ENCODE measurements at places on chromosomes 13 and 19.

GRCh38 chr19:10602330-10603083 lies 15.4 kb upstream of the AP1M2 start:
- DNase-seq, result peak; percentile 83

GRCh38 chr13:93941444-93941843 lies 538.0 kb downstream of the DCT start:
- DNase-seq, result no peak

DNA sequence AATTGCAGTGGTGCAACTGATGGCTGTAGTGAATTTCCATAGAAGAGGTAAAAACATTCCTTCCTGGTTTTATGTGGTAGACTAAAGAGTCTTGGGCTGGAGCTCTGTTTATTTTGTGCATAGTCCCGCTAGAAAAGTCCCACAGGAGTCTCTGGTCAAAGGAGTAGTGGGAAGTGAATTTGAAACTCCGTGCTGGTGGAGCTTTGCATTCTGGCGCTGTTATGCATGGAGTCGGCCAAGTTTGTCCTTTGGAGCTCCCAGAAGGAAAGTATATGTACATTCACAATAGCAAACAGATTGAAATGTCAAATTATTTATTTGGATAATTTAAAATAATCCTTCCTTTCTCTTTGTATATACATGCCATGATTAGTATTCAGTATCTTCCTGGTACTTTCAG lies 296.5 kb downstream of the LMO7 start:
- no peak for DNase-seq

- DNase-seq, result no peak
Measured at GRCh38 chr19:14482172-14482941, 7.2 kb upstream of the PTGER1 start.

DNA sequence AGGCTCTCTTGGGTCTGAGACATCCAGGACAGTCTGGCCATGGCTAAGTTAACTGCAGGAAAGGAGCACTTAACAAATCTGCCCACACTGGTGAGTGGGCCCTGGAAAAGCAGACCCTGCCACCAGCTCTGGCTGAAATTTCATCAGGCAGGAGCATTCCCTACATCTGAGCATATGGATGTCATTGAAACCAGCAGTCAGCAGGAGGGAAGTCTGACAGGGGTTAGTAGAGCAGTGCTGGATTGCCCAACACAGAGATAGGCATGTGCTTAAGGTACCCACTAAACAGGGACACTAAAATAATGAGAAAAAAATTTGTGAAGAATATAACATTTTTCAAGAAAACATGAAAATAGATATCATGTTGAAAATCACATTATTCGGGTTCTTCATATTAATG lies 13.6 kb upstream of the ACOD1 start:
- no peak for DNase-seq

- DNase-seq, result peak; percentile 78
Measured at GRCh38 chr13:33139184-33139583, 123.0 kb downstream of the KL start.

GRCh38 chr13:106560821-106561220 lies 7.1 kb downstream of the ARGLU1 start:
- DNase-seq, result no peak

GRCh38 chr13:41398494-41399170 lies 58.7 kb upstream of the RGCC start:
- DNase-seq, result no peak

DNA sequence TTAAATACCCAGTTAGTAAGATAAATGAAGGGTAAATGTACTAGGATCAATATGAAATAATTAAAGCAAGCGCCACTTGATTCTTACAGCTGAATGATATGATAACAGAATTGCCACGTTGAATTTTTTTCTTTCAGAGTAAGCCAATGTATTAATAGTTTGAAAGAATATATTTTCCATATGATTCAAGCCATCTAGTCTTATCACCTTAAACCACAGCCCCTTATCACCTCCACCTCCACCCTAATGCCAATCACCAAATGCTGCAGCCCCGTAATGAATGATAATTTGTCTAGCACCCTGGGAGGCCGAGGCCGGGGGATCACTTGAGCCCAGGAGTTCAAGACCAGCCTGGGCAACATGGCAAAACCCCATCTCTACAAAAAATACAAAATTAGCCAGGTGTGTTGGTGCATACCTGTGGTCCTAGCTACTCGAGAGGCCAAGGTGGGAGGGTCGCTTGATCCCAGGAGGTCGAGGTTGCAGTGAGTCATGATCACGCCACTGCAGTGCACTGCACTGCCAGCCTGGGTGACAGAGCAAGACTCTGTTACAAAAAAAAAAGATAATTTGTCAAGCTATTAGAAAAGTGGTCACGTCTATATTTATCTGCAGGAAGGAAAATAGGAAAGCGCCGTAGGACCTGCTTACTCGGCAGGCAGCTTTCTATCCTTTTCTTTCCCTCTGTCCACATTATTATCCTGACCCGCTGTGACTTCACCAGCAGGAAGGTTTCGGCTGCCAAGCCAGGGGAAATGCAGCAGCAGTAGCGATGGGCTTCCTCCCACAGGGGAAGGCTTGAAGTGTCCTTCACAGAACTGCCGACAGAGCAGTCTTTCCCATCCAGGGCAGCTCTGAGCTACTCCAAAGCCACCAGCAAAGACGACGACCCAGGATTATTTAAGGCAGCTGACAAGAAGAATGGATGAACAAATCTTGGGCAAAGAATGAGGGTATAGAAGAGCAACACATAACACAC lies 19.7 kb upstream of the CLN5 start:
- no peak for DNase-seq

DNA sequence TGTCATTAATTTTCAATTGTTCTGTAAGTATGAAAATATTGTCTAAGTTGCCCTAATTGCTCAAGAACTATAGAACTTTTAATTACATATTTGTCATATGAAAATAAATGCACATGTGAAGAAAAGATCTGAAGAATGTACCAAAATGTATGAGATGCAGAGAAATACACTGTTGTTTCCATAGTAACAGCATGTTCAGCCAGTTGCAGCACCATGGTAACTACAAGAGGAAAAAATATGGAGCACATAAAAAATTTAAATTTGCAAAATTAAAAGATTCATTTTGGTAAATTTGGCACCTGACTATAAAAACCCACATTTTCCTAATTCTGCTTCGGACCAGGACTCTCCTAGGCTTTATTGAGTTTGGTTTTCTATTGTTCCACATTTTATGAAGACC lies 1170.0 kb upstream of the MIR17HG start:
- no peak for DNase-seq

DNA sequence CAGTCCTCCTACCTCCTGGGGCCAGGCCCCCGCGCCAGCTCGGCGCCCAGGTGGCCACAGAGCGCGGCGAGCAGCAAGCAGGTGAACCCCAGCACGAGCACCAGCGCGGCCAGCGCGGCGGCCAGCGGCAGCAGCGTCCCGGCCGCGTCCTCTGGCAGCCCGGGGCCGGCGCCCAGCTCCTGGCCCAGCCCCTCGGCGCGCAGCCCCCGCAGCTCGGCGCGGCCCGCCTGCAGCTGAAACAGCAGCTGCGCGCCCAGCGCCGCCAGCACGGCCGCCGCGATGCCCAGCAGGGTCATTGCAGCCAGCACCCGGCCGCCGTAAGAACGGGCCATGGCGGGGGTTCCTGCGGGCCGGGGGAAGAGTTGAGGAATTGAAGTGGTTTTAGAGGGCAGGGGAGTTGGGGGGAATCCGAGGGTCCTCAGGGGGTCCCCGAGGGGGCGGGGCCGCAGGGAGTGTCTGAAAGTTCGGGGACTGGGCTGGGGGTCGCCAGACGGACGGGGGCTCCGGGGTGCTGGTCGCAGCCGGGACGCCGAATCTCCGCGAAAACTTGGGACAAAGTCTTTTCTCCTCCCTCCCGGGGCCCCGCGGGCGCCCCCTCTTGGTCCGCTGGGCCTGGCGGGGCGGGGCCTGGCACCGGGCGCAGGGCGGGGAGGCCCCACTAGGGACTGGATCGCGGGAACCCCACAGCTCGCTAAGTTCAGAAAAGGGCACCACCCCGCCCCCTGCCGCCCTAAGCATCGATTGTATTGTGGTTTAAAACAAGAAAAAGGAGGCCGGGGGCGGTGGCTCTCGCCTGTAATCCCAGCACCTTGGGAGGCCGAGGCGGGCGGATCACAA lies at the start of gene TMEM221:
Gene TMEM221 (minus strand): TSS at position 538 of the 837 bp plus-strand sequence. CDS start 206 bp downstream, at position 332.
- DNase-seq, result peak; percentile 66

DNA sequence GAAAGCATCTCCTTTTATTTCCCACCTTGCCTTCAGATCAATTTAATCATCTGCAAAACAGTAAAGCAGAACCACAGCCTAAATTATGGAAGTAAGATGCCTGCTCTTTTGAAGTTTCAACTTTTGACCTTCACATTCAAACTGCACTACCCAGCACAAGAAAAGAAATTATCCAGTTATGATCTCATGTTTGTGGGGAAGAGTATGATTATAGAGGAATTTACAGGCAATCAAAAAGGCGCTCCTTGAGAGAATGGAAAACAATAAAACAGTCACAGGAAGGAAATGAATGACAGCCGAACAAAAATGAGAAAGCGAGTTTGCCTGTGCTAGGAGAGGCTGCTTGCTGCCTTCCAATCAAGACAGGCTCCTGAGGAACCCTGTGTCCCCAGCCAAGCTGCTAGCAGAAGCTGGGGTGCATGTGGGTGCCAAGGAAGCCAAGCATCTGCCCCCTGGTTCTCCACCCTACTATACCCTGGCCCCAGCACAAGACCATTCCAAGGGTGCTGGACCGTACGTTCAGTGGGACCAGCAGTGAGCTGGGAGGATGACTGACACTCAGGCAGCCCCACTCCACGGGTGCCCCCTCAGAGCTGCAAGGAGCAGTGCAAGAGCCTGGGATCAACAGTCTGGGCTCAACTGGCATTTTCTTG lies 47.8 kb downstream of the PEPD start:
- DNase-seq, result no peak

GRCh38 chr19:36093687-36094086 lies 17.3 kb upstream of the OVOL3 start:
- no peak for DNase-seq

Measured in right atrium auricular region (tissue), 2 donors.